Activated CD4-positive, alpha-beta T cell treated with anti-CD3 and anti-CD28 coated beads for 1 hour (primary cell): ENCODE measurements at places on chromosomes 1 and 21.

GRCh38 chr21:16592381-16592780 is 862.6 kb downstream of the USP25 start:
- DNase-seq, result no peak

DNA sequence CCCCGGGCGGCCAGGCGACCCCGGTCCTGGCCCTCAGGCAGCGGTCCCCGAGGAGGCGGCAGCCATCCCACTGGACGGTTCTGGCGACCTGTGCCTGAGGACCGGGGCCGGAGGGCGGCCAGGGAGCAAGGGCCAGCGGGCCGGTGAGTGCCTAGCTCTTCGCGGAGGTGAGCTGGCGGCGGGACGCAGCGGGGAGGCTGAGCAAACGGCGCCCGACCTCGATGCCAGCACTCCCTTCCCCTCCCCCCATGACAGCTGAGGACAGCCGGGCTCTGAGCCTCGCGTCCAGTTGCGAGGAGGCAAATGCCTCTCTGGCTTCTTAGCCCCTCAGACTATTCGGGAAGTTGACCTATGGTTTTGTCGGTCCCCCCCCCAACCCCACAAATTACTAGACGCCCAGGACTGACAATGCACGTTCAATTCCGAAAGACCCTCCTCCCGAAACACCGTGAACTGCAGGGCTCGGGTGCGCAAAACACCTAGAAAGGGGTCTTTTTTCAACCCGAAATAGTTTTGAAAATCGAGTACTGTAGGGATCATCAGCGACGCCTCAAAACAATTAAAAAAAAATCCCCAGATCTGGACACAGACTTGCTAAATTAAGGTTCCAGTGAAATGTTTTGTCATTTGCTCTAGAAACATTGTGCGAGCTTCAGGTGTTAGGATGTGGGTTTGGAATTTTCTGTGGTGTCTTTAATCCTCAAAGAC is 8.3 kb downstream of the CDKN2C start:
- no peak for DNase-seq

- peak; percentile 25 for DNase-seq
Observed at GRCh38 chr1:61588736-61589672, 135.9 kb downstream of the TM2D1 start.

GRCh38 chr1:172241540-172241939 is 178.9 kb upstream of the C1orf105 start:
- no peak for DNase-seq
